ENCODE measurements at places on chromosomes 3 and 15.
A peak's percentile ranks its signal among the peaks of the same experiment; 100 is the strongest.

DNA sequence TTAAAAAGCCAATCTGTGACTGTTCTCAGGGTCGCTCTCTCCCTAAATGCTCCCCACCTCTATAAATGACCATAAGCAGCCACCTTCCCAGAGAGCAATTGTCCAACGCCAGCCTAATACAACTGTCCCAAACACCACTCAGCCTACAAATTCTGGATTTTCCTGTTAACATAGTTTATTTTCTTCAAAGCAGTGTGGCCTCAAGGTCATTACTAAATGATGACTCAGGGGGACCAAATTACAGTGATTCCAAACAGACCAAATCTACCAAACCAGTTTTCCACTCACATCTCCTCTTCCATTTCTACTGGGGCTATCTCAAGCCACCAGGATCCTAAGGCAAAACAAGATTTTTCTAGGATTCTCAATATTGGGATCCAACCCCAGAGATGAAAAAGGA is 22.5 kb downstream of the HEXA start:
- no peak for DNase-seq

- no peak for DNase-seq
These were observed 94.5 kb downstream of the TPRA1 start for GRCh38 chr3:127495821-127496655.

GRCh38 chr3:26630669-26631389 is 8.3 kb downstream of the LRRC3B start:
- no peak for DNase-seq

GRCh38 chr15:91515188-91515754 is 338.2 kb upstream of the SLCO3A1 start:
- DNase-seq, result no peak

DNA sequence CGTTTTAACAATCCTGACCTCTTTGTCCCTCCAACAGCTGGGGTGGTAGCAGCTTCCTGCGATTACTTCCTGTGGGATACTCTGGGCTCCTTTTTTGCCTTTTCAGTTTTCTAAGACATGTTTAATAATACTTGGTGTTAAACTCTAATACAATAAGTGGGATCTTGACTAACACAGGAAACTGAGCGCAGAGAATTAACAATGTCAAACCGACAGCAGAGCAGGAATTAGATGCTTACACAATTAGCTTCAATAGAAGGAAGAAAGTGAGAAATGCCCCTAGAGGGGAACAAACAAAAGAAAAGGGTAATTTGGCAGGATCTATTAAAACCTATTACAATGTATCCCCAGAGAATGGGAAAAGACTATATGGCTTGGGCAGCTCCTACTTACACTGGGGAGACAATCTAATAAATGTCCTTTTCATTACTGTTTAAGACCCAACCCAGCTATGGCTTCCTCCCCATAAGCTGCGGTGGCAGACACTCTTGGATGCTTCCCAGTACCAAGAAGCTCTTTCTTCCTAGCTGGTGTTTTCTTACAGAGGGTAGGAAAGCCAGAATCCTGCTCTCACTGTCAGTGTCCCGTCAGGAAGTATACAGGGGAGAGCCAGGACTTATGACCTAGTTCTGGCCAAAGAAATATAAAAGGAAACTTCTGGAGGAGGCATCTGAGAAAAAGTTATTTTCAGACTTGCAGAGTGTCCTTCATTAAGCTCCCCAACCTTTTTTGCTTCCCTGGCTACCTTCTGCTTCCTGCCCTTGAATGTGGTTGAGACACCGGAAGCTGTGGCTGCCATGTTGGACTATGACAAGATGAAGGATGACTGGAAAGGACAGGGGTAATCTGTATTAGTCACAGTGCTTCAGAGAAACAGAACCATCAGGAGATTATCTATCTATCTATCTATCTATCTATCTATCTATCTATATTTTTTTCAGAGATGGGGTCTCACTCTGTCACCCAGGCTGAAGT is 194.1 kb upstream of the KBTBD8 start:
- no peak for DNase-seq

DNA sequence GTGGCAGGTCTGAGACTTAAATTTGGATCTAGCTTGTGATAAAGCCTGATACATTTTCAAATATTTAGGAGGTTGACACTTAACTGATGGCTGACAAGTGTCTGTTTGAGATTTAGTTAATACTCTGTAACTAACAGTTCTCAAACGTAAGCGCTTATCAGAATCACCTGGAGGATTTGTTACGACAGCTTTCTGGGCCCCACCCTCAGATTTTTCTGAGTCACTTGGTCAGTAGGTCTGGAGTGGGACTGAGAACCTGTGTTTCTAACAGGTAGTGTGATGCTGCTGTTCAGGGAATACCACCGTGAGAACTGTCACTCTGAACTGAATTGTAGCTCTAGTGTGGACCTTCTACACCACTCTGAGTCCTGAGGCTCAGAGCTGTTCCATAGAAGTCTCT is 85.5 kb downstream of the CEMIP start:
- DNase-seq, result no peak

DNA sequence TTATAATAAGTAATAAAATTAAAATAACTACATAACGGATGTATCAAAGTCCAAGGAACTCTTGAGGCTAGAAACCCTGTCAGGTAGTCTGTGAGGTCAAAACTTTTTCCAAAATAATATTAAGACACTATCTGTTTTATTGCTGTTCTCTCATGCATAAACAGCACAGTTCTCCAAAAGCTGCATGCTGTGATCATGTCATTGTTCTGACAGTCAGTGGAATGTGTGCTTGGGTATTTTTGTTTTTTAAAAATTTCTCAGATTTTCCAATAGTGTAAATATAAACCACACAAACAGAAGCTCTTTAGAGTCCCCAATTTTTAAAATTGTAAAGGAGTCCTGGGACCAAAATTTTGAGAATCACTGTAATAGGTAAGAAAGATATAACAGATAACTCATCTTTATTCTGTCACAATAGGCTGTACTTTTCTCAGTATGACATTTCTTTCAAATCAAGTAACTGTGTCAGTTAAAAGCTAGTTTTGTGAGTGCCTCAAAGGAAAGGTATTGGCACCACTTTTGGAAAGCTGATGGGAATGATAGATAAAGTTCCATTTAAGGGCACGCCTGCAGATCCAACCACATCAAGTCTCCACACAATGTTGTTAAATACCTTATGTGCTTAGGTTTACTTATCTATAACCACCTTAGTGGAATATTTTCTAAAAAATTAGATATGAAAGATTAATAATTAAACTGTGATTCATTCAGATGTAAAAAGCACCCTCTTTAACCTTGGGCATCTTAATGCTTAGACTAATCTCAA is 49.3 kb downstream of the CEP152 start:
- DNase-seq, result no peak

GRCh38 chr3:5012367-5012766 is 33.1 kb downstream of the BHLHE40 start:
- DNase-seq, result peak; percentile 34

DNA sequence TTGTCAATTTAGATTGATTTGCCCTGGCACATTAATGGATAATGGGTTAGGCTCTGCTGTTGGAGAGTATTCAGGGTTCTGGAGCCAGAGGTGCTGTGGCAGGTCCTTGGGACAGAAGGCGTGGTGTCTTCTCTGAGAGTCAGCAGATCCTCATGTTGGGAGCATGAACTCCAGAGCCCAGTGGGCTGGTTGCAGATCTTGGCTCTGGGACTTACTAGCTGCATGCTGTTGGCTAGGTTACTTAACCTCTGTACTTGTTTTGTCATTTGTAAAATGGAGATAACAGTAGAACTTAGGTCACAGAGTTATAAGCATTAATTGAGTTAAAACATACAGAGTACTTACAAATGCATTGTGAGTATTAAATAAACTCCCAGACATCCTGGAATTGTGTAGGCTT is 77.6 kb downstream of the CCK start:
- DNase-seq, result no peak

GRCh38 chr3:67521053-67521646 is 133.3 kb downstream of the SUCLG2 start:
- DNase-seq, result no peak

GRCh38 chr3:38582941-38583645 is 66.4 kb downstream of the SCN5A start:
- DNase-seq, result no peak

DNA sequence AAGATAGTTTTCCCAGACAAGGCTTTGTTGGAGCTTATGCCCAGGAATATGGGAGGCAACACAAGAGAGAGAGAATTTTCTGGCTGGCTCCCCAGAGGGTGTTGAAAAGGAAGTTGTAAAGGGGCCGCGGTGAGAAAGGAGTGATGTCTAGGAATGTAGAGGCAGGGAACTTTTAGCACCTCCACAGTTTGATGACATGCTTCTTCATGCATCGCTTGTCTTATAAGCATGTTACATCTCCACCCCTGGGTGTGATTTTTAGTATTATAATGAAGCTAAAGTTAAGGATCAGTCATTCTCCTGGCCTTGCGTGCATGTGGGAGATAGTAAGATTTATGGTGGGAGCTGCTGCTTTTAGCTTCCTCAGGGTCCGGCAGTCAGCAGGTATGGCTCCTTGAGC is 32.8 kb upstream of the TF start:
- no peak for DNase-seq

- no peak for DNase-seq
These were observed 78.5 kb upstream of the SNRPA1 start for GRCh38 chr15:101373577-101373976.

- DNase-seq, result no peak
These were observed 400.7 kb downstream of the ROBO1 start for GRCh38 chr3:79367066-79367465.

- no peak for DNase-seq
These were observed 27.6 kb upstream of the GPR171 start for GRCh38 chr3:151230646-151231045.

GRCh38 chr15:68368731-68369435 is 63.1 kb downstream of the ITGA11 start:
- DNase-seq, result no peak

DNA sequence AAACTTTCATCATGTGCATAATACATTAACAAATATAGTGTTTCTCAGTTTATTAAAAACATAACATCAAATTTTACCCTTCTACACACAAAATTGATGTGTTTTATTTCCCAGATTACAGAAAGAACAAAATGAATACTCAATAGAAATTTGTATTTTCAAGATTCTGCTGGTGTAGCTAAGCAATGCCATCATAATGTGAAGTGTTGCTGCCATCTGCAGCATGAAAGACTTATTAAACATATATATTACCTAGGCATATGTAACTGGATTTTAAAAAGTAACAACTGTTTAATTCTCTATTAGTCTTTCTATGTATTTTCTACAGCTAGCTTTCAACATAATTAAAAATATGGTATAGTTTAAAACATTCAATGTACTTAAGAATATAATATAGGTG is 27.5 kb downstream of the PLSCR5 start:
- DNase-seq, result no peak

DNA sequence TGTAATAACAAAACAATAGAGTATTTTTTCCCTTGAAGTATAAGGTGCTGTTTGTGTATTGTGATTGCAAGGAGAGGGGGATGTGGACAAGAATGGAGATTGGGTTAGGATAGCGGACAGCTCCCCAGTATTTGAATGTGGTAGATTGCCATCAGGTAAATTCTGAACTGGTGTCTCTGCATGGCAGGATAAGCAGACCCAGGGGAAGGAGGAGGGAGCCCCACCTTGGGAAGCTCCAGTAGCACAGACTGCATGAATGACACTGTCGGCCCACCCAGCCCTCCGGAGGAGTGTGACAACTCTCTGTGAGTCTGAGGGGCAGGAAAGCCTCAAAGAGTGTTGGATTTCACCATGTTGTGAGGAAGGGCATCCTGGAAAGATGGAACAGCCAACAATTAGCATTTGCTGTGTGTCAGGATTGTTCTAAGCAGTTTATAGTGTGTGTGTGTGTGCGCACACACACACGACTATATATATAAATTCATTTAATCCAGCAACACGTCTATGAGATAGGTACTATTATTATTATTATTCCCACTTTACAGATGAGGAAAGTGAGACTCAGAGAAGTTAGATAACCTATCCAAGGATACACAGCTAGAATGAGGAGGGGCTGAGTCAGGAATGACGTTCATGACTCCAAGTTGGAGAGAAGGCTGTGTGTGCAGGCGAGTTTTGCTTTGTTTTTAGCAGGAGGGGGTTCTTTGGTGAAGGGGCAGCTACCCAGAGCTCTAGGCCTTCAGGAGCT is 63.4 kb upstream of the LCTL start:
- no peak for DNase-seq

DNA sequence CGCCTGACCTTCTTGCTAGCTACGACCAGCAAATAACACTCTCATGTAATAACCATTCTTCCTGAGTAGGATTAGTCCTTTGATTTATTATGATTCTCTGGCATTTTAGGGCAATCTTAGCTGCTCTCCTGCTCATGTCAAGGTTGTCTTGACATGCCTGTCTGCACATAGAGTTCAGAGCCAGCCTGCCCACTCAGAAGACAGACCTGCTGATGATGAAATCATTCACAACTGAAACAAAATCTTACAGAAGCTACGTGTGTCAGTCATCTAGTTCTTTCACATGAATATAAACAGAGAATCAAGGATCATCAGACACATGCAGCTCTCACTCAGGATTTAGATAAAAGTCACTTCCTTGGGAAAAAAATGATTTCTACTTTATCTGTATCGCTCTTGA is 173.6 kb upstream of the LYSMD4 start:
- no peak for DNase-seq

DNA sequence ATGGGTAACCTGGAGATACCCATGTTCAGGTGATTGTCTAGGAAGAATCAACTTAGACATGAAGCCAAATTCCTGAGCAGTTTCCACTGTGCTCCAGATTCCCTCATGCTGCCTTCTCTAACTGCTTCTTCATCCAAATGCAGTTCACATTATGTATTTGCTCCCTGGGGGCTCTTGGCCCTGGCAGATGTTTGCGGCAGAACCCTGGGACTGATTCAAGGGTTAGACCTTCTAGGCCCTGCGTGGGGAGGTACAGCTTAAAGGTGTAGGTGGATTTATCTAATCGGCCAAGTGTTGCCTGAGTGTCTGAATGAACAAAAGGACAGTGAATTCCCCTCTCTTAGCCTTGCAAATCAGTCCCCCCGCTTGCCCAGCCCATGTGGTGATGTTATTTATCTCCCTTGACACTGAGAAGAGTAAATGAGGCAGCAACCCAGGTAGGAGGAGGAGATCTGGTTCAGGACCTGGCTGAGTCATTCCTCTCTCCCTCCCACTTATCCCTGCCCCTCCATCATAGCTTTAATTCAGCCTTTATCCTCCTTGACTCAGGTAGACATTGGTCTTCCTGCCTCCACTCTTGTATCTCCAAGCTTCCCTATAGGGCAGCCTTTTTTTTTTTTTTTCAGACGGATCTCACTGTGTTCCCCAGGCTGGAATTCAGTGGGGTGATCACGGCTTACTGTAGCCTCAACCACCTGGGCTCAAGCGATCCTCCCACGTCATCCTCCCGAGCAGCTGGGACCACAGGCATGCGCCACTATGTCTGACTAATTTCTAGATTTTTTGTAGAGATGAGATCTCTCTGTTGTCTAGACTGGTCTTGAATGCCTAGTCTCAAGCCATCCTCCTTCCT is 54.8 kb downstream of the MAGEF1 start:
- no peak for DNase-seq
